Stimulated activated CD8-positive, alpha-beta memory T cell treated with anti-CD3 and anti-CD28 coated beads, Interleukin-15, amount 100 ng/mL, for 48 hours (primary cell): ENCODE measurements at places on chromosomes 1 and 21.

GRCh38 chr21:44398499-44398898, 45.1 kb downstream of the TRPM2 start:
- DNase-seq: no peak

- no peak for DNase-seq
Measured at GRCh38 chr1:197441999-197442414, 174.0 kb downstream of the CRB1 start.

GRCh38 chr1:173779936-173780335, 44.5 kb upstream of the DARS2 start:
- no peak for DNase-seq

DNA sequence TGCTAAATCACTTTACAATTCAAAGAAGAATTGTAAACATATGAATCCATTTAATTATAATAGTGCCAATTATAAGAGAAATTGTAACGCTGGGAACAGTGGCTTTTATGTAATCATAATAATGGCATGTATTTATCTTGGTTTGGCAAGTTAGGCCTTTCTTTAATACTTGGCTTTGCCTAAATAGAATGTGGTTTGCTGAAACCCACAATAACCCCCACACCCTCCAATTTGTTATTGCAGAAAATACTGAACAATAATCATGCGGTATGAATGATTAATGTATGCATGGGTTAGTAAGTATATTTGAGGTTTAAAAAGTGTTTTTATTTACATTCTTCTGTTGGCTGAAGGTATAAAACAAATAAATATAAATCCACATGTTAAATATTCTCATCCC, 138.2 kb downstream of the NFIA start:
- DNase-seq: no peak

- DNase-seq: no peak
Measured at GRCh38 chr1:37647281-37647680, 12.6 kb upstream of the RSPO1 start.

DNA sequence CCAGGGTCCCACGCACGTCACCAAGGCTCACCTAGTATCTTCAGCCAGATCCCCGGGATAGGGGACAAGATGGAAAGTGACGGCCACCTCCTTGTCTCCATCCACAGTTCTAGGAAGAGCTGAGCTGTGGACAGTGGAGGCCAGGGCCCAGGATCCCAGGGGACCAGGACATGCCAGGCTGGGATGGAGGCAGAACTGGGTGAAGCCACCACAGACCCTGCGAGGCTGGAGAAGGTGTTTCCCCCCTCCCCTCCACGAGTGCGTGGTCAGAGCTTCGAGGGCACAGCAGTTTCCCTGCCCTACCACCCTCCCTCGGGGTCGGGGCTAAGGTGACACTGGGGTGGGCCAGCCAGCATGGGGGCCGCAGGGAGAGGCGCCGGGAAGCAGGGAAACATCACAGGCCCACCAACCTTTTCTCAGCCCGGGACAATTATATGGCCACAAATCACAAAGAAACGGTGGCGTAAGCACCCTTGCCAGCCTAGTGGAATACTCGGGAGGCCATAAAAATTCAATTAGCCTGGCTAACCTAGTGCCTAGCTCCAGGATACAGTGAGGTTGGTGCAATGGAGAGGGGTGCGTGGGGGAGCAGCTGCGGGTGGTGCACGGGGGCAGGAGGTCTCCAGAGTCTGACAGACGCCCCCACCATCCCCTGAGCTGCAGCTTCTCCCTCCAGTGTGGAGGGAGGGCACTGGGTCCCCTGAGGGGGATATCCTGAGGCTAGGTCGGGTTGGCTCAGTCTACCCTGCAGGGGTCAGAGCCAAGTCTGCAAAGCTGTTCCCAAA, 13.4 kb downstream of the DRAXIN start:
- DNase-seq: no peak

DNA sequence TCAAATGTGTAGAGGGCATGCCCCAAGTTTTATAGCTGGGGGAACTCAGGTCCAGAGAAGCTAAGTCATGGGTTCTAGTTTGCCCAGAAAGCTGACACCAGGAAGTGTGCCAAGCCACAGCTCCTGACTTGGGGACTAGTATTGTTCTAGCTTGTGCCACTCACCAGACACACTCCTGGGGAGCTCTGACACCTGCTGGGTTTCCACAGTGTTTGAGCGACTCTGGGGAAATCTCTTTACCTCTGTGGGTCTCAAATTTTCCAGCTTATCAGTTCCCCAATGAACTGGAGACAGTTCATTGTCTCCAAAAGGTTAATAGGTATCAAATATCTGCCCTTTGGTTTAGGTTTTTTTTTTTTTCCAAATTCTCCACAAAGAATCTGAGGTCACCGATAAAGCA, 4.2 kb downstream of the KISS1 start:
- no peak for DNase-seq

DNA sequence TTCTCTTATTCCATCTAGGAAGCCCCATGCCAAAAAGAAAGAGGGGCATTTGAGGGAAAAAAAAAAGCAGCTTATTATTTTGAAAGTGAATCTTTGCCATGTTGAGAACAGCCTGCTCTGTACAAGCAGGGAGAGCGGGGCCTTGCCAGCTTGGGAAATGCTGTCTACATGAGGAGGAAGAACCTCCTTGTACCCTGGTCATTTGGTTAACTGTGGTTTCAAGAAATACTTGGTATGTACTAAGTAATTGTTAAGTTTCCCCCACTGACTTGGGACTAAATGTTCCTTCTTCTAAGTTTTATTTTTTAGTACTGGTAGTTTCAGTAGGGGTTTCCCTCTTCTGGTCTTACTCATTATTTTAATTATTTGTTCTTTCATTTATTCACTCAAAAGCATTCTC, 144.1 kb upstream of the HOOK1 start:
- no peak for DNase-seq

GRCh38 chr21:28482657-28483056, 510.0 kb downstream of the LTN1 start:
- no peak for DNase-seq

DNA sequence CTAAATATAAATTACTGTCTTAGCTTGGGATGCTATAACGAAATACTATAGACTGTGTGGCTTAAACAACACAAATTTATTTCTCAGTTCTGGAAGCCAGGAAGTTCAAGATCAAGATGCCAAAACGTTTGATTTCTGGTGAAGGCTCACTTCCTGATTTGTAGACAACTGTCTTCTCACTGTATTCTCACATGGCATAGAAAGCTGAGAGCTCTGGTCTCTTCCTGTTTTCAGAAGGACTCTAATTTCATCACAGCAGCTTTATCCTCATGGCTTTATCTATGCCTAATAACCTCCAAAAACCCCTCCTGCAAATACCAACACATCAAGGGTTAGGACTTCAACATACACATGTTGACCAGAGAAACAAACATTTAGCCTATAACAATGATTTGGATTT, 1795.5 kb downstream of the MRPL39 start:
- no peak for DNase-seq

GRCh38 chr21:36603221-36603620, 95.7 kb upstream of the SIM2 start:
- DNase-seq: no peak

DNA sequence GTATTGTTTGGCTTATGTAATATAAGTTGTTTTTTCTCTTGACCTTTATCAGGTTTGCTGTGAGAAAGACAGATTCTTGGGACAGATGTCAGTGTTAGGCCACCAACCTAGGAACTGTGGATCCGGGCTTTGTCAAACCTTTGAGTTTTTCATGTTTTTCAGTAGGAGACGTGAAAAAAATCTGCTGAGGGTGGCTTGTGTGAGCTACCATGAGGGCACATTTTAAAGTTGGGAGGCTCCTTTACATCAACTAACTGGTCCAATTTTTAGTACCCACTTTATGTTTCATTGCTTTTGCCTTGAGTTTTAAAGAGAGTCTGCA, 801 bp downstream of the RPS6KC1 start:
- DNase-seq: no peak

DNA sequence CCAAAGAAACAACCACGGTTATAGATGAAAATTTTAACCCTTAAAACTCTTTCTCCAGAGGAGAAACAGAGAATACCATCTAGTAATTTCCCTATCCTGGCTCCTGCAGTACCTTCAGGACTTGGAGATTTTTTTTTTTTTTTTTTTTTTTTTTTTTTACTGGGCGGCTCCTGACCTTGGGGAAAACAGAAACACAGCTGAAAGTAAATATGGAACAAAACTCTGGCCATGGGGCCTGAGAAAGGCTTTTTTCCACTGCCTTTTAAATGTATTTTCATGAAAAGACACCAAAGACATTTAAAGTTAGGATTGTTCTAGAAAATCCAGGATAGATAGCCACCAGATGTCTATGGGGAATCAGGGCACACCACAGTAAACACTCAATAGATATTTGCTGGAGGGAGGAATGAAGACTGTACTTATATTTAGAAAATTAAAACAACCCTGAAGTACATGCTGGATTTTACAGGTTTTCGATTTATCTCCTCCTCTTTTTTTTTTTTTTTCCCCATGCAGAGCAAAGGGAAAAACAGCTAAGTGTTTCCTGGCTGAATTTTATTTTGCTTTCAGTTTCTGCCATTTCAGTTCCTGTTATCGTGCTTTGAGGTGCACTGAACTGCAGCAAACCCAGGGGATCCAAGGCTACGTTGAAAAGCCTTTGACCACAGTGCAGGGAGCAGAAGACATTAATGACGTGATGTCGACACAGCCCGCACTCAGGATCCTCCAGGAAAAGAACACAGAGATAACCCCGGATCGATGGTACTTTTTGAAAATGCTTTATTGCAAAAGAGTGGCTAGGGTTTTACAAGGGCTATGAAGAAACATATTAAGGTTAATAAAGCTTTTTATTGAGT, 35.7 kb upstream of the CNN3 start:
- DNase-seq: peak; percentile 4

DNA sequence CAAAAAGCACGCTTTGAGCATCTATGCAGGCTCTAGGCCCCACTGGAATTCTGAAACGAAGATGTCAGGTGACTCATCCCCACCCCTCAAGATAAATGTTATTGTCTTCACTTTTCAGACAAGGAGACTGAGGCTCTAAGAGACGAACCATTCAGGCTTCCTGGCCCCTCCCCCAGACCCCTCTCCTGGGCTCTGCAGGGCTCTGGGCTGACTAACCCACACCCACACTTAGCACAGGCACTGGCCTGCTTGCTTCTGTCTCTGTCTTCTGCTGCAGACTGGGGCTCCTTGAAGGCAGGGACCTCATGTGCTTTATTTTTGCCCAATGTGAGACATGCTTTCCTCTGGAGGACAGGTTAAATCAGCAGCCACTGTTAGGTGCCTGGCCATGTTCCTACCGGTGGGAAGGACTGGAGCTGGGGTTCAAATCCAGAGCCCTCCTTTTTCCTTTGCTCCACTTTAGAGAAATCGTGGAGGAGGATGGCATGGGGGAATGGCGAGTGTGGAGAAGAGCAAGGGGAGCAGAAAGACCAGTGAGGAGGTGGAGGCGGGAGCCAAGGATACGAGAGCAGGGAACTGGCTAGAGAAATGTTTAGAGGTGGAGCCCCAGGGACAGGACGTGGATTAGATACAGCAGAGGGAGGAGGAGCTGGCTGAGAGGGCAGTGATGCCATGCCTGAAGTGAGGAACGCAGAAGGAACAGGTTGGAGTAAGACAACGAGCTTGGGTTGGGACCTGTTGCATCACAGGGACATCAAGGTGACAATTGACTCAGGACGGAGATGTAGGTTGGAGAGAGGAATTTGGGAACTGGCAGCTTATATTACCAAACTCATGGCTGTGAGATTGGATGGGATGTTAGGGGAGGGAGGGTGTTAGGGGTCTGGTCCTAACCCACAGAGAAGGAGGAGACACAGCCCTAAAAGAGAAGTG, 1.7 kb downstream of the TMEM125 start:
- no peak for DNase-seq

- peak; percentile 8 for DNase-seq
Measured at GRCh38 chr1:46062651-46063319, 69.6 kb downstream of the PIK3R3 start.

DNA sequence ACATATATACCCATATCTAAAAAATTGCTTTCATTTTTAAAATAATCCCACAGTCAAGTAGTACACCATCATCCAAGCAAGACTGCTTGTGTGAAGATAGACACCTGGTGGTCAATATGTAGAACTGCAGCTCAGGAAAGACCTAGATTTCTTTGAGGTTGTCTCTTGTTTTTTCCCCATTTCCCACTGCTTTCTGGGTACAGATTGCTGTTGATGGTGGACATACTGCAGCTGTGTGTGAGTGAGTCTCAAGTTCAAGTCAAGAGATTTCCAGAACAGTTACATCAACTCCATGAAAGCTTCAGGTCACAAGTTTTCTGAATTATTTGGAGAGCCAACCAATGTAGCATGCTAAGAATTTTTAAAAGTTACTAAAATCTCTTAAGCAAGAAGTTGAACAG, 306.4 kb downstream of the DUSP10 start:
- no peak for DNase-seq

GRCh38 chr1:233328142-233328921, 808 bp downstream of the MAP3K21 start:
- DNase-seq: no peak

GRCh38 chr1:81670286-81670685, 130.4 kb upstream of the ADGRL2 start:
- no peak for DNase-seq

- no peak for DNase-seq
Measured at GRCh38 chr1:208233978-208234377, 10.2 kb downstream of the PLXNA2 start.

- no peak for DNase-seq
Measured at GRCh38 chr1:54884768-54885167, 2.2 kb downstream of the DHCR24 start.

DNA sequence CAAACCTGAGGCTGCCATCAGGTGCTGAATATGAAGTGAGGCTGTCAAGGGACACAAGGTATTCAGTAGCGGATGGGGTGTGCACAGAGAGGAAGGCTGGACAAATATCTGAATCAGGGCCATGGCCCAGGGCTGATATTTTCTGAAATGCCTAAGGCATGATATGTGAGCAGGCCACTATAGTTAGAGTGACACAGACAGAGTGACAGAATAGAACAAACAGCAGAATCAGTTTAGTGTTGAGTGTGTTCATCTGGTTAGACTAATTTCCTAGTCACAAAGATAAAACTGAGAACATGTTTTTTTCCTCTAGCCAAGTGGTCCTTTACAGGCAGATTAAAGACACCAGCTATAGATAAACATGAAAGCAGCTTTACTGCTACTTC, 3.9 kb downstream of the OVAAL start:
- no peak for DNase-seq

DNA sequence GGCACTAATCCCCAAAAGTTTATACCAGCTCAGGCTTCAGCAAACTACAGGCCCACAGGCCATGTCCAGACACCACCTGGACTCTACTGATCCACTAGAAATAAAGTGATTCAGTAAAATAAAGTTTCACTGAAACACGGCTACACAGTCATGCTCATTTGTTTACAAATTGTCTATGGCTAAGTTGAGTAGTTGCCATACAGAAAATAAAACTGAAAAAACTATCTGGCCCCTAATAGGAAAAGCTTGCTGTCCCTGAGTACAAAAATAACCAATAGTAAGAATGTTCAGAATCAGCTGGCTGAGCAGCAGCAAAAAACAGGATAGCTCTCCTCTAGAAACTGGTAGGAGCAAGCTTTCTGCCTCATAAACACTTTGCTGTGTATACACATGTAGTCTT, 221.5 kb downstream of the RERE start:
- no peak for DNase-seq
